Fibroblast of skin of abdomen (primary cell): ENCODE measurements at places on chromosomes 11 and 22.

- no peak for DNase-seq
Observed at GRCh38 chr11:30837252-30837651, 251.1 kb upstream of the MPPED2 start.

GRCh38 chr11:121421149-121421901, 30.8 kb upstream of the SORL1 start:
- peak; percentile 17 for DNase-seq

DNA sequence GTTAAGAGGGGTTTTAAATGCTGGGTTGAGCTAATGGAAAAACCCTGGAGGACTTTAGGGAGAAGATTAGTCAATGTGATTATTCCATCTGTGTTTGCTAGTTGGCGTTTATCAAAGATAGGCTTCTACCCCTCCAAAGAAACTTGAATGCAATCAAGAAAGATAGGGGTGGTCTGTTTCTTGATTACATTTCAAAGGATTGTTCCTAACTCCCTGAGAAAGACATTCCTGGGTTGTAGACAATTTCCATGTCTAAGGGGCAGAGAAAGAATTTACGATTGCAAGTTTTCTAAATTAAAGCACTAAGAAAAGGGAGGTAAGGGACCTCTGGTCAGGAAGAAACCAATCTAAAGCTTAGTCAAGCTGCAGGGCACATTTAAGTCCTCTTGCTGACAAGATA, 2268.7 kb downstream of the LRRC4C start:
- no peak for DNase-seq

DNA sequence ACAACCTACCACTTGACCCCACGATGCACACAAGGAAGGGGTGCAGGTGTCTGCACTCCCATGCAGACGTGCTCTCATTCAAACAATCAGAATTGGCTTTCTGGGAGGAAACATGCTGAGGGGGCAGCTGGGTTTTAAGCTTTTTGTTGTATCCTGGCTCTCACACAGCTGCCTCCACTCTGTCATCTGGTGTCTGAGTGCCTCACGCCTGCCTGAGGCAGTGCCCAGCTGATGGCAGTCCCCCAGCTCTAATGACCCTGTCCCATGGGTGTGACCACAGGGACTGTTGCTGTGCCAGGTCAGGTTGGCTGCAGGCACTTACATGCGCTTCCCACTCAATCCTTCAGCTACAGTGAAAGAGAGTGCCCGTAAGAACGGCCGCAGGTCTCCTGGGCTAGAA, 53.7 kb downstream of the ARFGAP3 start:
- DNase-seq = no peak

GRCh38 chr11:14656536-14657457, 13.2 kb downstream of the PDE3B start:
- no peak for DNase-seq

- DNase-seq = no peak
Observed at GRCh38 chr11:25838918-25839625, 492.9 kb upstream of the ANO3 start.

DNA sequence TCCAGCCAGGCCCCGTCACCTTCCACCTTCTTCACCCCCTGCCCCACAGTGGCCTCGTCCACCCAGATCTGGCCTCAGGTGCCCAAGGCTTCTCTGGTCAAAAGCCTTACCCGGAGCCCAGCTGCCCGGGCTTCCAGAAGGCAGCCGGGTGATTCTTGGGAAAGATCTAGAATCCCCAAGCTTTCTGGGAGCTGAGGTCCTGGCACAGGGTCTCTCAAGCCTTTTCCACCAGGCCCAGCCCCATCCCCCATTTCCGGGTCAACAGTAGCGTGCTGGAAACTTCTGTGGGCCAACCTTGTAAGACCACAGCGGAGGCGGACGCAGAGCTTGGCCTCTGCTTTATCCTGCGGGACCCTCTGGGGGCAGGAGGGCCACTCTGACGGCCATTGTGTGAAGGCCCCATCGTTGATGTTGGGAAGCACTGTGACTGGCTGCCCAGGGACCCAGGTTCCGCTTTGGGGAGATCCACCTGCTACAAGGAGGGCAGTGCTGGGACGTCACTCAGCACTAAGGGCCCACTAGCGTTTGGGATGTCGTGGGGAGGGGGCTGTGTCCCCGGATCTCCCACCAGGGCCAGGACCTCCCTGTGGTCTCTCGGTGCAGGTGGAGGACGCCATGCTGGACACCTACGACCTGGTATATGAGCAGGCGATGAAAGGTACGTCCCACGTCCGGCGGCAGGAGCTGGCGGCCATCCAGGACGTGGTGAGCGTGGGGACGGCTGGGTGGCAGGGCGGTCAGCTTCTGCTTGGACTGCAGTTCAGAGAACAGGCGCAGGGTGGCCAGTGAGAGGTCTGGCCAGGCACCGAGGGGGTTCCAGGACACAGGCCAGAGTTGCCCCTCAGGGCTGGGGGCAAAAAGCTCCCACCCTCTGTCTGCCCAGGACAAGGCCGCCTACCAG, 11.5 kb downstream of the TSPAN32 start:
- DNase-seq = no peak

- no peak for DNase-seq
Observed at GRCh38 chr11:118051611-118052461, 25.0 kb upstream of the TMPRSS4 start.

DNA sequence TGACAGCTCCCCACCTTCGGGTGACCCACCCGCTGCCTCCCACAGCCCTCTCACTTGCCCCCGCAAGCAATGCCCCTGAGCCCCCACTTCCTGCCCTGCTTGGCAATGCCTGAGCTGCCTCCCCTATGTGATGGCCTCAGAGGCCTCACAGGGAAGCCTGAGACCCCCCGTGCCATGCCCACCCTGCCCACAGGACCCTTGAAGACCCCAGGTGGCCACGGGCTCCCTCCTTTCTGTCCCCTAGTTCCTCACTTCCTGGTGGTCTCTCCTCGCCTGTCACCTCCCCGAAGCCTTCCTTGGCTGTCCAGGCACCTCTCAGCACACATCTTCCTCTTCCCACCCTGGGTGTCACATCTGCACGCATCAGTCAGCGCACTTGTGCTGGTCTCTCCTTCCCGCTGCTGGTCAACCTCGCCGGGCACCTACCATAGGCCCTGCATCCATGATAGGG, 90.5 kb downstream of the BRD1 start:
- no peak for DNase-seq

DNA sequence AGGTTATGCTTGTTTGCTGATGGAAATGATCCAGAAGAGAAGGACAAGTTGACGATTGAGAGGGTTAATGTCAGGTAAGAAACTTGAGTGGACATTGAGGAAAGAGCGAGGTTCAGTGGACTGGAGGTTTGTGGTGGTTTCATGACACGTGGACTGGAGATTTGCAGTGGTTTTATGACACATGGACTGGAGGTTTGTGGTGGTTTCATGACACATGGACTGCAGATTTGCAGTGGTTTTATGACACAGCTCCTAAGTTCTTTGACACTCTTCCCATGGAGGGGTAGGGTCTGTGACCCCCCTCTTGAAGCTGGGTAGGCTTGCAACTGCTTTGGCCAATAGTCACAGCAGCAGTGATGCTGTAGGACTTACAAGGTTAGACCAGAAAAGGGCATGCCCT, 5.4 kb upstream of the MAPK8IP2 start:
- DNase-seq = no peak

DNA sequence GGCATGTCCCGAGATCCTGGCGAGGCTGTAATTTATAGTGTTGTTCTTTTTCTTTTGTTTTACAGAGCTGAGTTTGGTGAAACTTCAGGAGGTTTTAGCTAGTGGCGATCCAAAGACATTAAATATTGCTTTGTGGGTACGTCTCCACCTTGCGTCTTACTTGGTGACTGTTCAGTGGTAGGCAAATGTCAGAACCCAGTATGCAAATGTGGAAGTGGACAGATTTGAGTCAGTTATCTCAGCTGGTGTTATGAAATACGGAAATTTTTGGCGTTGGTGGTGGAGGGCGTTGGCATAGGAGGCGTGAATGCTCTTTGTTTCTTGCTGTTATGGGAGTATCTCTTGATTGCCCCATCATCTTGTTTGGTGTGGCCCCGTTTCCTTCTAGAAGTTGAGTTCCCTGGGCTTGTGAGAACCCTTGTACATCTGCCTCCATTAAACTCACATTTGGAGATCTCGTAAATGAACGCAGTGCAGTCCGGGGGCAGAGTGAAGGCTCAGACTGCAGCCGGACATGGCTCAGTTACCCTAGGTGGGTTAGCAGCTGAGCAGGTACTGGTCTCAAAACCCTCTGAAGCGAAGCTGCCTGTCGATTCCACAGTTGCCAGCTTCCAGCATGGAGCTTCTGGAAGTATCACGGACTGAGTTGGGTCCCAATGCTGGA, 39.9 kb downstream of the PTPRJ start:
- DNase-seq = no peak

- DNase-seq = no peak
Observed at GRCh38 chr22:37281646-37282384, 493 bp upstream of the CYTH4 start.

DNA sequence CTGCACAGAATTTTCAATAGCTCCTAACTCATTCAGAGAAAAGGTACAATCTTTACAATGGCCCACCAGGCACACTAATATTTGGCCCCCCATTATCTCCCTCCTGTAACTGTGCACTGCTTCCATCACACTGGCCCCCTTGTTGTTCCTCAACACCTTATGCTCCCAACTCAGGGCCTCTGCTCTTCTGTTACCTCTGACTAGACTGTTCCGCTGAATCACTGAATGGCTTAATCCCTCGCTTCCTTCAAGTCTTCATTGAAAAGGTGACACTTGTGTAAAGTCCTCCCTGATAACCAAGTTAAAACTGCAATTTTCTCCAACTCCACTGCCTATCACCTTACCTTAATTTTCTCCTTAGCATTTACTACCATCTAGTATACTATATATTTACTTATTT, 21.8 kb downstream of the PIK3C2A start:
- DNase-seq = no peak

- DNase-seq = no peak
Observed at GRCh38 chr11:33716243-33716642, 15.6 kb upstream of the C11orf91 start.

DNA sequence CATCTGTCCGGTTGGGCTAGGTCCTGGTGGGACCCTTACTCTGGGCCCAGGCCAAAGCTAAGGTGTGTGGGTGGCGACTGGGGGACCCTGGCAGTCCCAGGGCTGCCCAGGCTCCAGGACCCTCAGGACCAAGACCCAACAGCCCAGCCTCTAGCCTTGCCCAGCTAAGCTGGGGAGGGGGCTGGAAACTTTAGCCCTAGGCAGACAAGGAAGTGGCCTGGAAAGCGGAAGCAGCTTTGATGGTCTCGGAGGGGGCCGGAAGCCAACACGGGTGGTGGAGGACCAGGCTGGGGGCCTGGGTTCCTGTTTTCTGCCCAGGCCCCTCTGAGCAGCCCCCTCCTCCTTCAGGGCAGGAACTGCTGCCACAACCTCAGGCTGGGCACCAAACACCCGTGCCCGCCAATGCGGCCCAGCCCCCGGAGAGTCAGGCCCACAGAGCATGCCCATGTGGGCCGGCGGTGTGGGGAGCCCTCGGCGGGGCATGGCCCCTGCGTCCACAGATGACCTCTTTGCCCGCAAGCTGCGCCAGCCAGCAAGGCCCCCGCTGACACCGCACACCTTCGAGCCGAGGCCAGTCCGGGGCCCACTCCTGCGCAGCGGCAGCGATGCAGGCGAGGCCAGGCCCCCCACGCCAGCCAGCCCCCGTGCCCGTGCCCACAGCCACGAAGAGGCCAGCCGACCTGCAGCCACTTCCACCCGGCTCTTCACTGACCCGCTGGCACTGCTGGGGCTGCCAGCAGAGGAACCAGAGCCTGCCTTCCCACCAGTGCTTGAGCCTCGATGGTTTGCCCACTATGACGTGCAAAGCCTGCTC, 2.8 kb downstream of the SIPA1 start:
- no peak for DNase-seq

DNA sequence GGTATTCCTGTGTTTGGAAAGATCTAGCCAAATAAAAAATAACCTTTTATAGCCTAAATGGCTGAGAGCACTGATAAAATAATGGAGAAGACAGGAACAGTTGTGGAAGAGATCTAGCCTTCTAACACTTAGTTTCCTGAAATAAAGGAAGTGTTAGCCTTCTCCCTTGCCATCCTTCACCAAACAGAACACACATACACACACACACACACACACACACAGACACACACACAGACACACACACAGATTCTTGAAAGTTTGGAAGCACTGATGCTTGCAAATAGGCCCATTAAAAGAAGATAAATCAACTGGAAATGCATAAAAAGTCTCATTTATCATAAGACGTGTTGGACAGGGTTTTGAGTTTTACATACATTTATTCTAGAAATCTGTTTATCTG, 37.5 kb downstream of the KIRREL3 start:
- DNase-seq = no peak
